ENCODE measurements at places on chromosomes 2 and 18.

- DNase-seq: no peak
Observed at GRCh38 chr2:42996528-42996927, 204.1 kb upstream of the HAAO start.

DNA sequence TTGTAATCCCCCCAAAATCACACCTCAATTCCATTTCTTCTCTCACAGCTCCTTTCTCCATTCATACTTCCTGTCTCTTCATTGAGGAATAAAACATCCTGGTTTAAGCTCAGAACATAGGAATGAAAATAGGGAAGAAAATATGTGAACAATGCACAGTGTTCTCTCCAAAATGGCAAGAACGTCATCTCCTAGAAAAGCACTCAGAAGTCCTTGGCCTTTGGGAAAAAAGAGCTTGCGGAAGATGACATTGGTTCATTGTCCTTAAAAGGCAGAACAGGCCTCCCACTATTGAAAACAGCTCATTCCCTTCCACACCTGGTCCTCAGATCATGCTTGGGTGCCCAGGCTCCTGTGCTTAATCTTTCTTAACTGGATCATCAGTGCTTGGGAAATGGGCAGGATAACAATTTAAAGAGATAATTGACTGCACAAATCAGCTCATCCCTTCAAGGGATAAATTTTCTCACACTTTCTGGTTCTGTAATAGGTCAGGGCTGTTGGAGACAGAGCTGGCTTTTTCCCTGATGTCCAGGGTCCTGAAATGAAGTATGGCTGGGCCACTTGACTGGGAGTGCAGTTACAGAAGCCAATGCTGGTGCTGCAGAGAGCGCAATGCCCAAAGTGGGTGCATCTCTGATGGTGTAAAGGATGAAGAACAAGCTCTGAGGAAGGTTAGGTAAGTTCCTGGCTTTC is 69.2 kb downstream of the MARCHF4 start:
- DNase-seq: no peak

DNA sequence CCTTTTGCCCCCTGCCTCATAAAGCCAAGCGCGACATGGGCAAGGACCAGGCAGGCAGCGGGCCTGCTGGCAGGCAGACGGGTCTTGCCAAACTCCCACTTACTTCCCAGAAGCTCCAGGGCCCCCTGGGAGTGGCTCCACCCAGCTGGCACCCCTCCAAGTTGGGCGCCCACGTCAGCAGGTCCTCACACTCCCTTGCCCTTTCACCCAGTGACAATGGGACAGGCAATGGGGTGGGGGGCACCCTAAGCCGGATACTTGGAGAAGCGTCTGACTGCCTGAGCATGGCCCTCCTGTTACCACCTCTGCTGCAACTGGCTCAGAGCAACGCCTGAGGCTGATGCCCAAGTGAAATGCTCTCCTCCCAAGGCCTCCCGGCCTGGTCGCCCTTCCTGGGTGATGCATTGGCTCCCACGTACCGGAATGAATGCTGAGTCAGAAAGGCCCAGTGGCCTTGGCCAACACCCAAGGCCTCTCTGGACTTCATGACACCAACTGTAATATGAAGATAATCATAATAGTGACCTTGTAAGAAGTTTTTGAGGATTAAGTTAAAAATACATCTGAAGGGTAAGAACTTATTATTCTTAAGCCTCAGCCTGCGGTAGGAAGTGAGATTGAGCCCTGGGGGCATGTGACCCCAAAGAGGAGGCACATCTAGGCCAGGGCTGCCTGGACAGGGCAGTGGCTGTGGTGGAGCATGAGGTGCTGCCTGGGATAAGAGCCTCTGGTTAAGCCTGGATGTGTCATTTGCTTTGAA is 31.6 kb downstream of the KCNK3 start:
- no peak for DNase-seq

- DNase-seq: no peak
Observed at GRCh38 chr2:239935789-239936758, 89.1 kb downstream of the NDUFA10 start.

GRCh38 chr2:31267437-31268120 is 33.6 kb downstream of the EHD3 start:
- DNase-seq: no peak

DNA sequence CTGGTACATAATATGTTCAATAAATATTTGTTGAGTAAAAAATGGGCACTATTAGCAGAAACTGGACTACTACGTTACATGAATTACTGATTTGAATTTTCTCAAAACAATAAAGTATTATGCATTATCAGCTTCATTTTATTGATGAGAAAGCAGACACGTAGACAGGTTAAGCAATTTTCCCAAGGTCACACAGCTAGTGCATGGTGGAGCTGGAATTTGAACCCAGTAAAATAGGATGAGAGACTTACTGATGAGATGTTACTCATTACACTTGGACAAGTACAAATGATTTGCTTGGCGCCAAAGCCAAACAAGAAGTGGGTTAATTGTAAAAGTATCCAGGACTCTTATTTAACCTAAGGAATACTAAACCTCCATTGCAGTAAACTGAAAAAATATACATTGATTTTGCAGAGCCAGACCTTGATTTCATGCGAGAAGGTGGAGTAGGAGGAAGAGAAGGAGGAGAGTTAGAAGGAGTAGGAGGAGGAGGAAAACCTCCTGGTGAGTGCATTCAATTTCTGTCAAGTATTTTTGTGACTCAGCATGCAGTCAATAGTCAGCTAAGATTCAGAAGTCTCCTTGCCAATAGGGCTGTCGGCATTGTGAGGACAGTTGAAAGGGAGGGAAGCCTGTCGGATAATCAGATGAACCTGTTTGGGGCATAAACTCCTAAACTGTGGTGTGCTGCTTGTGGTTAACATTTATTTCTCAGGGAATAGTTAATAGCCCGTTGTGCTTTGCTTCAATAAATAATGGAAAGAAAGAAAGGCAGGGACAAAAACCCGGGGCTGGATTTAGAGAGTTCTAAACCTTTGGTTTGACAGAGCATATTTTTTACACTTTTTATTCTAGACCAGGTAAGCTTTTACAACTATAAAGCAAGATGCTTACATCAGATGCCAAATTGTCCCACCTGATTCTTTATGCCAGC is 77.0 kb upstream of the TACR1 start:
- DNase-seq: no peak

DNA sequence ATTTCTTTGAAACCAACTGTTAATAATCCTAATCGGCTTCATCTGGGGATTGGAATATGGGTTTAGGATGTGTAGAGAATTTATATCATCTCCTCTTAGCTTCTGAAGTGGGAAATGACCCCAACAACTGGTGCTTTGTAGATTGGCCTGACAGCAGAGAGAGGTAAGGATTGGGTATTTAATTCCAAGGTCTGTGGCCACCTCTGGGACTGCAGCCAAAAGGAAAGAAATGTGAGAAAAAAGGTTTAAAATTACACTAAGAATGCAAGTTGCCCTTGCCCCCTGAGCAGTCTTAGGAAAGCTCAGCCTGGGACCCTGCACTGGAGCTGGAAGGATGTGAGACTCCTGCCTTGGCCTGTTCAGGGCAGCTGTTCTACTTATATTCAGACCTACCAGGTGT is 157.1 kb downstream of the FTCDNL1 start:
- no peak for DNase-seq

DNA sequence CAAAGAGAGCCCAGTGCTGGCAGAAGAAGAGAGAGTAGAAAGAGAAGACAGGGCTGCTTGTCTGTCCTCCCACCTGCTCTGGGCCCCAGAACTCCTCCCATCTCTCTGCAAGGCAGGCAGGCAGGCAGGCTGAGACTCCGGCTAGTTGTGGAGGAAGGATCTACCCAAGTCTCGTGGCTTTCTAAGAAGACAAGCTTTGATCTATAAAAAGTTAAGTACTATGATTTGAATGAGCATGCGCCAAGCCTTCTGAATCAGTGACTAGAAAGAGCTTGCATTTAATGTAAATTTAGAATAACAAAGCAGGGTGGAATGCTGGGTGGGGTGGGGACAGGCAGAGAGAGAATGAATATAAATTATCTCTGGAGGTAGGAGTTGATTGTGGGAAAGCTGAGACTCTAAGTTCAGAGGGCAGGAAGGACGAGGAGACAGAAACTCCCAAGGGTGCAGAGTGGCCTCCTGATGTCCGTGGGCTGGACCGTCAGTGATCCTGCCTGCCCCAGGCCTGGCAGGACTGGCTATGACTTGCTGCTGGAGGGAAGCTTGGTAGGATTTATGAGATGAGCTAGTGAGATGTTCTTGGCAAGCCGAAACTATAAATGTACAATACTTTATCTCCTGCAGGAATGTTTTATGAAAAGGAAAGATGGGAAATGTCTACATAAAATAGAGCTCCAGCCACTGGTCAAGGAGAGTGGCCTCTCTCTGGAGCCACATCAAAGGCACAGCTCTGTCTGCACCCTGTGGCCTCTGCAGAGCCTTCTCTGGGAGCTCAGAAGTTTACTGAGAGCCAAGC is 447.5 kb downstream of the TNS1 start:
- DNase-seq: no peak

- DNase-seq: no peak
Observed at GRCh38 chr18:67232406-67232805, 284.1 kb downstream of the DSEL start.

- DNase-seq: no peak
Observed at GRCh38 chr18:57353940-57354461, 1.6 kb downstream of the ST8SIA3 start.

GRCh38 chr2:32516567-32516966 is 111.3 kb upstream of the TTC27 start:
- no peak for DNase-seq

GRCh38 chr18:5543036-5543680 is 639 bp downstream of the EPB41L3 start:
- DNase-seq: no peak

DNA sequence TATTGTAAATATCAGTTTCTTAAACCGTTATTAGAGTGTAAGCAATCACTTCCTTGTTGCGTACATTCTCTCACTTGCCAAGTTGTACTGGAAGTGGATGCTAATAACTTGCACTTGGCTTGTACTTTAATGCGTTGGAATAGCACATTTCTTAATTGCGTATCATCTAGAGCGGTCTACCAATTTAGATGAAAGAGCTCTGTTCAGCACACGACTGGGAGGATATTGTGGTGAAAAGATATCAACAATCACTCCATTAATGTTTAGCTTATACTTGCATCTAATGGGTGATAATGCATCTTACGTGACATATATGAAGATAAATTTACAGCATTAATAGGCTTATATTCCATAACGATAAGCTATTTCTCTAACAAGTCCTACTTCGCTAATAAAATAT is 11.7 kb upstream of the TMEFF2 start:
- DNase-seq: no peak

- no peak for DNase-seq
Observed at GRCh38 chr2:9665898-9666297, 35.1 kb upstream of the YWHAQ start.

DNA sequence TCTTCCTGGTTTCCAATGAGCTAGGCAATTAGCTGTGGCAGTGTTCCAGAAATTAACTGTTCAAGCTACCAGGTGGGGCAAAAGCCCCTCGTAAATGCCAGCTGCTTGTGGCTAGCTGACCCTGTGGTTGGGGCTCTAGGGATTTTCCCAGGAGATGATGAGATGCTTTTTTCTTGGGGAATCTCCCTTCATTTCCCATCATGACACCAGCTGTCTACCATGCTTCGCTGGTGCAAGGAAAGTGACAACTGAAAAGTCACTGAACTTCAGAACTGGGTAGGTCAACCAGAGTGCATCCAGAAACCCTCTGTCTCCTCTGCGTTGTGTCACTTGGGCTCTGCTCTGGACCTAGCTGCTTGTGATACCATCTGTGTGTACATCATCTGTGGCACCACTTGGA is 386.5 kb upstream of the DCC start:
- DNase-seq: no peak

GRCh38 chr2:38146907-38147307 is 71.0 kb upstream of the CYP1B1 start:
- DNase-seq: no peak

- DNase-seq: no peak
Observed at GRCh38 chr2:187055463-187055862, 206.5 kb upstream of the ZSWIM2 start.

GRCh38 chr2:119260646-119261492 is 37.2 kb downstream of the STEAP3 start:
- DNase-seq: no peak

DNA sequence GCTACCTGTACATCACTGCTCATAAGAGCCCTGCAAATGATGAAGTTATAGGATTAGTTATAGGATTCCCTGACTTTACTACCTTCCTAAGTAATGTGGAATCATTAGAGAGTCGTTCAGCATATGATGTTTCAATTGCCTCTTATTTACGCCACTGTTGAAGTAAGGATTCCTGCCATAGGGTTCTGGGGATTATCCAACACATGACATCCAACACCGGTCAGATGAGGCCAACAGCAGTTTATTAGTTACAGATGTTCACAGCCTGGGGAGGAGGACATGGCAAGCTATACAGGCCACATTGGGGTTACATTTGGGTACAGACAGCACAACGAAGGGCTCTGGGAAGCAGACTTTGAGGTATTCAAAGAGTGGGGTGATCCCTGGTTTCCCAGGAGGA is 134.1 kb upstream of the MC4R start:
- DNase-seq: no peak

- no peak for DNase-seq
Observed at GRCh38 chr2:54655046-54655809, 68.2 kb upstream of the EML6 start.

GRCh38 chr18:60329131-60329530 is 43.4 kb downstream of the MC4R start:
- DNase-seq: no peak

- no peak for DNase-seq
Observed at GRCh38 chr2:27798948-27799645, 27.6 kb downstream of the MRPL33 start.

- DNase-seq: no peak
Observed at GRCh38 chr2:37390777-37391176, 46.3 kb downstream of the QPCT start.

DNA sequence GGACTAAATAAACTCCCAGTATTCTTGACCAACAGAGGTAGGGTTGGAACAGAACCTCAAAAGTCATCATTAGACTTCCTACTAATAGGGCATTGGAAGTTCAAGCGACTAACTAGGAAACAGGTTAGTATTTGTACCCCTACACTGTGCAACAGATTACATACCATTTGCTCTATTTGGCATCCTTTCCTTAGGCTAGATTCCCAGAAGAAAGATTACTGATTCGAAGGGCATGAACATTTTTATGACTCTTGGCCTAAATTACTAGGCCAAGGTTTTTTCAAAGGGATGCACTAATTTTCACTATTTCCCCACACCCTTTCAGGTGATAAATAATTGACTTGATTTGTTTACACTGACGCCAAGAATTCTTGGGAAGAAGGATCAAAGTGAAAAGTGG is 104.8 kb upstream of the CYP1B1 start:
- no peak for DNase-seq

GRCh38 chr2:17649026-17649425 is 104.6 kb downstream of the SMC6 start:
- DNase-seq: no peak

GRCh38 chr2:226423498-226423960 is 376.1 kb downstream of the IRS1 start:
- no peak for DNase-seq

- no peak for DNase-seq
Observed at GRCh38 chr2:50538147-50538546, 493.8 kb downstream of the NRXN1 start.

- no peak for DNase-seq
Observed at GRCh38 chr2:98715812-98716451, 15.0 kb downstream of the MGAT4A start.

All from stimulated activated CD8-positive, alpha-beta memory T cell treated with anti-CD3 and anti-CD28 coated beads, Interleukin-15, amount 100 ng/mL, for 4 hours (primary cell).